Activated naive CD4-positive, alpha-beta T cell treated with anti-CD3 and anti-CD28 coated beads for 36 hours (primary cell): ENCODE measurements at places on chromosomes 2 and 18.

DNA sequence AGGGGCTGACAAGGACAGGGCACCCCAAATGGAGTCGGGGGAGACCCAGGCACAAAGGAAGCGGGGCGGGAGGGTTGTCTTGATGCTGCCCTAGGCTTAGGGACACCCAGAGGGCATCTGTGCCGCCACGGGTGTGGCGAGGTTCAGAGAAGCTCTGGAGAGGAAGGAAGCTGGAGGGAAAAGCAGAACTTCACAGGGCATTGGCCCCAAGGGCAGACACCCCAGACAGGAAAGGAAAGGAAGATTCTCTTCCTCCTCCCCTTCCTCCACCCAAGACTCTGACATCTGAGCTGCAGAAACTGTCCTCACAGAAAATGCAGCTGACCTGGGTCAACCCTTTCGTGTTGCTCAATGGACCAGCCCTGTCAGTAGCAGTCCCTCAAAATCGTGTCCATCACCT lies 25.6 kb downstream of the DNMT3A start:
- no peak for DNase-seq

GRCh38 chr18:27712066-27712465 lies 464.9 kb downstream of the CDH2 start:
- DNase-seq = no peak

- DNase-seq = no peak
These were observed 2.0 kb upstream of the DSEL start for GRCh38 chr18:67518566-67518965.

DNA sequence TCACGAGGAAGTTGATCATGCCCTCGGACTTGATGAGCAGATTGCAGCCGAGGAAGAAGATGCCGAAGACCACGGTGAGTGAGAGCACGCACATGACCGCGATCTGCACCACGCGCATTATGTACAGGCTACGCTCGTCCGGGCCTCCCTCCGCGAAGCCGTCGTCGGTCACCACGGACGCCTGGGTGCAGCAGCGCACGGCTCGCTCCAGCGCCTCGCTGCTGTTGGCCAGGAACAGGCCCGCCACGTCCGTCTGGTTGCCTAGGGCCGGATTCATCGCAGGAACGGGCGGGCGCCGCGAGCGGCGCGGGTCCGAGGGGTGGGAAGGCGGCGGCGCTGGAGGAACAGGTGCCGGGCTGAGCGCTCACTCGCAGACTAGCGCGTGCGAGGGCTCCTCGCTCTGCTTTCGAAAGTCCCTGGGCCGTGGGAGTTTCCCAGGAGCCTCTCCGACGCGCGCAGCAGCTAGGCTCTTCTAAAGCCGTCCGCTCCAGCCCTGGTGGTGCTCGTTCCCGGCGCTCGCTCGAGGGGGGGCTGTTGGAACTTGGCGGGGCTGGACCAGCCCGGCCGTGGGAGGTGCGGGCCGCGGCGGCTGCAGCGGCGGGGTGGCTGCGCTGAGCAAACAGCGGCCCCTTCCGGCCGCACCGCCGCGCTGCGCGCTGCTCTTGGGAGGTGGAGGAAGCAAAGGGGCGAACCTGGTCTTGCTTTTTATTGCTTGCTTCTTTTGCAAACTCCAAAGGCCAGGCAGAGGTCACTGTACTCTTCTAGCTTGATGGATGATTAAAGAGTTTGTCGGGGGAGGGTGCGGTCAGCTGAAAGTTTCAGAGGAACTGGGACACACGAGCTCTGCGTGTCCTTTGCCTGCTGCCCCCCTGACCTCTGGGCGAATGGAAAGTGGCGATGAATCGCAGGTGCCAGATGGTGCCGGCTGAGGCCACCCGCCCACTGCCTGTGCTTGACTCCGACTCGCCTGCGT lies at the start of gene RPRM:
Gene RPRM (minus strand): TSS at position 474 of the 973 bp plus-strand sequence. CDS start 197 bp downstream, at position 277.
- peak; percentile 55 for DNase-seq

DNA sequence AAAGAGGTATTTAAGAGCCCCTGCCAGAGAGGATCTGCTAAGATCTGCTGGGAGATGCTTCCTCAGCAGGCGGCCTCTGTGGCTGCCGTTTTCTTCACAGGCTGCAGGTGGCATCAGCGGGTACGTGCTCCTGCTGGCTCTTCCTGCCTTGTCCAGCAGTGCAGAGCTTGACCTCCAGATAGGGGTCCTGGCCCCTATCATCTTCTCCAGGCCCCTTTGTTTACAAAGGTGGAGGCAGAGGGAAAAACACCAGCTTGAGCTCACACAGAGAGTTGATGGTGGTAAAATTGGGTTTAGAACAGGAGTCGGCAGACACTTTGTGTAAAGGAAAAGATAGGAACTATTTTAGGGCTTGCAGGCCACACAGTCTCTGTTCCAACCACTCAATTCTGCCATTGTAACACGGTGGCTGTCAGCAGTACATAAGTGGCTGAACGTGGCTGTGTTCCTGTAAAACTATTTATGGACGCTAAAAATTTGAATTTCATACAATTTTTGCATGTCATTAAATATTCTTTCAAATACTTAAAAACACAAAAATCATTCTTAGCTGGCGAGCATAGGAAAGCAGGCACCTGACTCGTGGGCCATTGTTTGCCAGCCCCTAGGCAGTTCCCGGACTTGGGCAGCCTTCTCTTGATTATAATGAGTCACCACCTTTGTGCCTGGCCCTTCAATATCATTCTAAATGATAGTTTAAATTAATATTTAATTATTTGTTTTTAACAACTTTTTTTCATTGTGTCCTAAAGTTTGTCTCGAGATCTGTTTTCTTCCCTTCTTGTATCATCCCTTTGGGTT lies 98.2 kb upstream of the B3GNT7 start:
- peak; percentile 35 for DNase-seq

GRCh38 chr2:20382965-20383810 lies 32.5 kb upstream of the PUM2 start:
- DNase-seq = no peak

DNA sequence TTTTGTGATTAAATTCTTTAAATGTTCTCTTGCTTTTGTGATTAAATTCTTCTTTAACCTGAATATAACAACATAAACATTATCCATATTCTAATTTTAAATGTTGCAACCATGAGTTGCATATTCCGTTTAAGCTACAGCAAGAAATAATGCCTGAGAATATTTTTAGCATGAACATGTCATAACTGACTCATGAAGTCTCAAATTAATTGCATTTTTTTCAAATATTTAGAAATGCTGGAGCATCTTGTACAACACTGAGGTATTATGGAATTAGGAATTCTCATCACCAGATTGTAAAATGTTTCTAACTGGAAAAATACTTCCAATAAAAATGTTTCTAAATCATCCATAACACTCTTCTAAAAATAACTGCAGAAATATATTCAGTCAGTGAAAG lies 14.7 kb downstream of the ROCK2 start:
- DNase-seq = no peak

DNA sequence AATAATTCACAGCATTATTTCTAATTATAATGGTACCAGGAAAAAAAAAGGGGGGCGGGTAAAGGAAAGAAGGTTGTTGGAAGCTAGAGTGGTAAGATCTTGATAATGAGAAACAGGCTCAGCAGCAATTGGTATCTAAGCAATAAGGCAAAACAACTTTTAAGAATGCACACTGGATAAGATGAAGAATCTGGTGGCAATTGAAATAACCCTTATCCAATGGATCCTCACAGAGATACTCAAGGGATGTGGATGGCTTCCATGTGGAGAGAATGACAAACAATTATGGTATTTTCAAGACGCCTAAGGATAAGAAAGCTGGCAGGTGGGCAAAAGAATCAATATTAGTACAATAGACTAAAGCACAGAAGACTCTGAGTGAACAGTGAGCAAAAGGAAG lies 153.6 kb downstream of the UPP2 start:
- no peak for DNase-seq

DNA sequence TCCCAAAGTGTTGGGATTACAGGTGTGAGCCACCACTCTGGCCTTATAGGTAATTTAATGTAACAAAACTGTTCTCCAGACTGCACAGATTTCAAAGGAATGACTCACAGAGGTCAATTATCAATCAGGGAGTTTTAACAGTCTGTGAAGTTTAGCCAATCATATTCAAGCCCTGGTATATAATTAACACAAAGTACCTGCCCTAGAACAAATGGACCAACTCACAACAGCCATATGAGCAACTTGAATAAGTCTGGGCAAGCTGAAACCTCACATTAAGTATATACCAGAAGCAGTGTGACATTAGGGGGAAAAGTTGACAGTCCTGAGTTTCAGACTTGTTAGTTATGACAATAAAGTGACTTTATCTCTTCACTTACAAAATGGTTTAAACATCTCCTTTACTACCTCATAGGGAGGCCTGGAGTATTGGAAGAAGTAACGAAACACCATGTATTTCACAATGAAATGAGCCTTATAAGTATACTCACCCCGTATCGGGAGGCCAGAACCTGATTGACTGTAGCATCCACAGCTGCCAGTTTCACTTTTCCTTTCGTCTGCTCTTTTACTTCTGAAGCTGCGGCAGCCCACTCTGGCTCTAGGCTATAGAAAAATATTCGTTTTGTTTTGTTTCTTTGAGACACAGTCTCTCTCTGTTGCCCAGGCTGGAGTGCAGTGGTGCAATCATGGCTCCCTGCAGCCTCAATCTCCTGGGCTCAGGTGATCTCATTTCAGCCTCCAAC lies 22.2 kb downstream of the PDIA6 start:
- DNase-seq = no peak

- no peak for DNase-seq
These were observed 23.6 kb upstream of the NMS start for GRCh38 chr2:100446696-100447095.

DNA sequence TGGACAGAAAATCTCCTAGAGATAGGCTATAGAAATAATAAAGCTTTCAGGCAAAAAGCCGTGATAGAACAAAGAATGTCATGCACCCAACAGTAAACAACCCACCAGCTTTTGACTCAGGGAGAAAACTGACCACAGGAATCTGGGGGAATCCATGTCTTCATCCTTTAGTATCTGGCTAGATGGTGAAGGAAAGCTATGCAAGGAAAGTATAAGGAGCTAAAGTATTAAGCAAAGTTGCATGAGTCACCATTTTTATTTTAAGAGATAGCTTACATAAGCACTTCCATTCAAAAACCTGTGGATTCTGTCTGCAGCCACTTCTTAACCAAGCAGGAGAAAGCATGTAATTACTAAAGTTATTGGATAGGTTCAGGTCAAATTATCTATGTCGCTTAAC lies 363.8 kb downstream of the LRP1B start:
- DNase-seq = no peak

- DNase-seq = no peak
These were observed 46.8 kb upstream of the TRIM43B start for GRCh38 chr2:95531254-95531771.

- no peak for DNase-seq
These were observed 45.5 kb downstream of the PPP3R1 start for GRCh38 chr2:68206793-68207192.

GRCh38 chr2:28025123-28025522 lies 134.6 kb downstream of the BABAM2 start:
- no peak for DNase-seq

DNA sequence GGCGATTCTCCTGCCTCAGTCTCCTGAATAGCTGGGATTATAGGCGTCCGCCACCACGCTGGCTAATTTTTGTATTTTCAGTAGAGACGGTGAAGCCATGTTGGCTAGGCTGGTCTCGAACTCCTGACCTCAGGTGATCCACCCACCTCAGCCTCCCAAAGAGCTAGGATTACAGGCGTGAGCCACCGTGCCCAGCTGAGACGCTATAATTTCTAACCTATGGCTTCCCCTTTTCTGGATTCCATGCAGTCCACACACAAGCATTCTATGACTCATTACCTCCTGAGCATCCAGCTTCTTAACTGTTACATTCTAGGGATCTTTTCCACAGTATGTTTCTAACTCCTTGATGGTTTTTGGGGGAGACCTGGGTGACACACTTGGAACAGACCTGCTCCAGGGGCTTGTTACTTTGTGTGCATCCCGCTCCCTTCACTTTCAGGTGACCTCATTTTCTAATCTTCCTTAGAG lies 11.8 kb upstream of the KCMF1 start:
- no peak for DNase-seq

- DNase-seq = no peak
These were observed 87.6 kb downstream of the NRP2 start for GRCh38 chr2:205769879-205770278.

- DNase-seq = peak; percentile 39
These were observed 31.7 kb downstream of the LPIN2 start for GRCh38 chr18:2981212-2981728.

DNA sequence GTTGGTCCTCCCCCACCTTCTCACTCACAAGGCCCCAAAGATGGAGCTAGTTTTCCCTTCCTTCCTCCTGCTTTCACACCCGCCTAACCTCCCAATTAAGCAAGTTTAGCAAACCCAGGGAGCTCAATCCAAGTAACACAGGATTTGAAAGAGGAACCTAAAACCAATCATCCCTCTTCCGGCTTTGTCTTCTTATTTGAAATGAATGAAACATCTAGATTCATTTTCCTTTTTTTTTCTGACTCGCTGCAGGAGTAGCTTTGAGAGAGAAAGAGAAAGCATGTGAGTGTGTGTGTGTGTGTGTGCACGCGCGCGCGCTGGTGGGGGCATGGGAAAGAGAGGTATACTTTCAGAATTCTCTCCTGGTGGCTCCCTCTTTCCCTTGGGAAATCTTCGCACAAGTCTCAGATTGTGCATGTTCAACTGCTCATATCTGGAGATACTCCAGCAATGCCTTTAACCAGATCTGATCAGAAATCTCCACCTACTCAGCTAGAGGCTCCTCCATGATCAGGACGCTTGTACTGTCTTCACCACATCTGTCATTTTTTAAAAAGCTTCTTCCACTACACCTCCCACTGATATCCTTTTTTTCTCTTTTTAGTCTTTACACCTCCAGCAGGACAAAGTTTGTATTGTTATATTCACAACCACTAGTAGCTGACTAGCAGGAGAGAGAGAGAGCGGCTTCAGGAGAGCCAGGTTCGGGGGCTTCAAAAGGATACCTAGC lies 1.7 kb downstream of the SLC8A1 start:
- DNase-seq = no peak

- DNase-seq = no peak
These were observed 143.9 kb downstream of the MAIP1 start for GRCh38 chr2:200099256-200099655.

DNA sequence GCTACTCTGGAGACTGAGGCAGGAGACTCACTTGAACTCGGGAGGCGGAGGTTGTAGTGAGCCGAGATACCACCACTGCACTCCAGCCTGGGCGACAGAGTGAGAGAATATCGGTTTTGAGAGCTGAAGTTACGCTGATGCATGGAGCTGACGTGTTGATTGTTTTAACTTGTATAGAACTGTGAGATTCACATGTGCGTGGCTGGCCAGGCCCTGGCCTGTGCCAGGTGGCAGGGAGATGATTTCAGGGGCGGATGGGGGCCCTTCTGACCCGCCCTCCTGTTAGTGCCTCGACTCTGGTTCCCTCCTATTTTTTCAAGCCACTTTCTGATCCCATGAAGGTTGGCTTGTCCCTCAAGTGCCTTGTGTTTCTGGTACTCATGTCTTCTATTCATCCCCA lies 25.7 kb downstream of the GATA6 start:
- DNase-seq = no peak
